ENCODE measurements at places on chromosomes 2 and 18. TPM values are rescaled to one million over a fixed set of nuclear protein-coding genes. Genes with fewer than 3 reads are reported as not detected.

Gene NT5DC4
- polyA plus RNA-seq: not detected

Gene TNFAIP6
- 2.1 TPM for polyA plus RNA-seq

Gene ALPP
- polyA plus RNA-seq: not detected

Gene EVX2
- polyA plus RNA-seq: not detected

Gene RTP5
- not detected for polyA plus RNA-seq

GRCh38 chr18:59109375-59109774 lies 30.3 kb upstream of the SEC11C start:
- DNase-seq: no peak

GRCh38 chr2:68744366-68744912 lies 9.8 kb downstream of the ARHGAP25 start:
- no peak for DNase-seq

- DNase-seq: no peak
These were observed 2.0 kb downstream of the MAP3K20 start for GRCh38 chr2:173077506-173078177.

DNA sequence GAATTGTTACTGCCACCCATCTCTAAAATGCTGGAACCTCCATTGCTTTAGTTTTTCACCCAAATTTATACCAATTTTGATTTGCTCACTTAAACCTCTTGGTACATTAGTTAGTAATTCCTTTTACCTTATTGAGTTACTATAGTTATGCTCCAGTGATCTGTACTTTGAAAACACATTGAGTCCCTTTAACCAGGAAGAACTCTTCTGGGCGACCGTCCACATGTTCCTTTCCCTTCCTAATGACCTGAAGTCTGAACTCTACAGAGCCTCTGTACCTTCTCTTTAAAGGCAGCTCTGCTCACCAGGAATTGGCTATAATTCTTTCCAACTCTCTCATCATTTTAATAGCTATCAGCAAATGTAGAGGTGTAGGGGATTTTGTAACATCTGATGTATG lies 290.0 kb downstream of the NEDD4L start:
- no peak for DNase-seq

DNA sequence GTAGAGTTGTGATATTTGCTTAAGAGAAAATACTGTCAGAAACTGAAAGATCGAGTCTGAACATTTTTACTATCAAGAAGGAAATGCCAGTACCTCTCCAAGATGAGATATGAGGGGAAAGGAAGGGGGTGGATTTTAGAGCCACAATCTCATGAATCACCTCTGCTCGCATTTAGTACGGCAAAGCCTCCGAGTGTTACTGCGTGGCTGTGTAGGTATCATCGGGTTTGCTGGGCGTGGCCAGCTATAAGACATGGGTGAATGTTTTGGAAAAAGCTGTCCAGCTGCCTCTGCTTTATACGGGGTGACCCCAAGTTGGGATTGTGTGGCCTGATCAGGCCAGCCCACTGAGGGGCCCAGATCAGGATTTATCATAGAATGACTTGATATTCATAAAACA lies 826.4 kb downstream of the SOCS6 start:
- no peak for DNase-seq

Measured in renal pelvis (tissue), 12 donors.